Effector memory CD4-positive, alpha-beta T cell (primary cell): ENCODE measurements at places on chromosomes 6 and 20.

DNA sequence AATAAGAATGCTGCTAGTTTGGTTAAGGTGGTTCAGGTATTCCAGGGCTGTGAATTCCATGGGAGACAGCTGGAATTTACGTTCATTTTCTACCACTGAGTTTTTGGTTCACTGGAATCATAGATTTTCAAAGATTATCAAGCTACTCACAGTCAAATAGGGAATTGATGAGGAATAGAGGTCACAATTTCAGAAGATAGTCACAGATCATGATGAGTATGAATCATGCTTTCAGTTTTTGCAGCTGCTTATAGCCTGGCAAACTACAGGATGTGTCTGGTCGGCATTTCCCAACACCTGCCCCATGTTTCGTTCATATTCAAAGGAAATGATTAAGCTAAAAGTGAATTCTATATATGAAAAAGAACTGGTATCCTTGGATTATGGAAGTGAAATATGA is 58.7 kb downstream of the BCKDHB start:
- no peak for DNase-seq

DNA sequence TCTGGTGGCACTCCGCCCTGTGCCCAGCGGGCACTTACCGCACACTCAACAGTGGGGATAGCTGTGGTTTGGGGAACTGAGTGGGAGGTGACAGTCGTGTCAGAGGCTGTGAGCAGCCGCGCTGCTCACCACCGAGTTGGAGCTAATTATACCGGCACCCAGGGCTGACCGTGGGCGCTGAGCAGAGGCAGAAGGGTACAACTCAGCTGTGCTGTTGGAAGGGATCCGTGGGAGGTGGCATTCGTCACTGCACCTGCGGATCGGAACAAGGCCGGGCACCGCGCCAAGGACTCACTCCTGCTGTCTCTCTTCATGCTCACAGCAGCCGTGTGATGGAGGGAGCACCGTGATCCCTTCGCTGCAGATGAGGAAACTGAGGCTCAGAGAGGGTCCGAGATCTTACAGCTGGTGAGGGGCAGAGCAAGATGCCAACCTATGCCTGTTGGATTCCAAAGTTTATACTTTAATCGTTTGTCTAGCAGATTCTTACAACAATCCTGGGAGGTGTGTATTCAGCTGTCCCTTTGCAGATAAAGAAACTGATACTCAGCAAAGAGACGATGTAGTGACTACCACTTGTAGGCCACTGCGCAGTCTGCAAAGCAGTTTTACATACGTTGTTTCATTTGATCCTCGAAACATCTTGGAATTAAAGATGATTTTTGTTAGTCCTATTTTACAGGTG is 713 bp upstream of the ELMO2 start:
- peak; percentile 68 for DNase-seq

DNA sequence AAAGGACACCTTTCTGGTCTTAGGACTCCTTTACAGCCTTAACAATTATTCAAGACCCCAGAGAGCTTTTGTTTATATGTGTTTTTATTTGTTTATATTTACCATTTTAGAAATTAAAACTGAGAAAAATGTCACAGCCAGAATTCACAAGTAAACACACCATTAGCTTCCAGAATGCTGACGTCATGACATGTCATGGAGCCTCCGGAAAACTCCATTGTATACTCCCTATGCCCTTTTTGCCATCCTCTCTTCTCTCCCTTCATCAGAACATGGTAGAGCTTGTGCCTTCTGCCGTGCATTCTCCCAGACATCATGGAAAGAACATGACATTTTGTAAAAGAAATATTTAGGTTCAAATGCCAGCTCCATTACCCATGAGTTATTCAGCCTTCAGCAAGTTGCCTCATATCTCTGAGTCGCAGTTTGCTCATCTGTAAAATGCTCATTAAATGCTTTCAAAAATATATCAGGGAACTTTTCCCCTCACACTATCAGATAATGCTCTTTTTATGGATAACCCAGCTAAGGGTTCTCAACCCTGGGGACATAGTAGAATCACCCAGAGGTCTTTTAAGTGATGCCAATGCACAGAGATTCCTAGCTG is 27.8 kb downstream of the TNFAIP3 start:
- DNase-seq, result no peak

- no peak for DNase-seq
Measured at GRCh38 chr20:54550776-54551396, 75.5 kb downstream of the DOK5 start.

- DNase-seq, result no peak
Measured at GRCh38 chr6:8539453-8539852, 104.1 kb upstream of the SLC35B3 start.

GRCh38 chr6:101397199-101397598 is 3.7 kb downstream of the GRIK2 start:
- no peak for DNase-seq

- DNase-seq, result peak; percentile 22
Measured at GRCh38 chr6:42960243-42961019, at the start of gene GNMT. Gene GNMT, plus strand, starts transcription at chr6:42960754. Its CDS starts 14 bp downstream, at chr6:42960768.

- DNase-seq, result no peak
Measured at GRCh38 chr6:134647861-134648260, 302.0 kb downstream of the ALDH8A1 start.

DNA sequence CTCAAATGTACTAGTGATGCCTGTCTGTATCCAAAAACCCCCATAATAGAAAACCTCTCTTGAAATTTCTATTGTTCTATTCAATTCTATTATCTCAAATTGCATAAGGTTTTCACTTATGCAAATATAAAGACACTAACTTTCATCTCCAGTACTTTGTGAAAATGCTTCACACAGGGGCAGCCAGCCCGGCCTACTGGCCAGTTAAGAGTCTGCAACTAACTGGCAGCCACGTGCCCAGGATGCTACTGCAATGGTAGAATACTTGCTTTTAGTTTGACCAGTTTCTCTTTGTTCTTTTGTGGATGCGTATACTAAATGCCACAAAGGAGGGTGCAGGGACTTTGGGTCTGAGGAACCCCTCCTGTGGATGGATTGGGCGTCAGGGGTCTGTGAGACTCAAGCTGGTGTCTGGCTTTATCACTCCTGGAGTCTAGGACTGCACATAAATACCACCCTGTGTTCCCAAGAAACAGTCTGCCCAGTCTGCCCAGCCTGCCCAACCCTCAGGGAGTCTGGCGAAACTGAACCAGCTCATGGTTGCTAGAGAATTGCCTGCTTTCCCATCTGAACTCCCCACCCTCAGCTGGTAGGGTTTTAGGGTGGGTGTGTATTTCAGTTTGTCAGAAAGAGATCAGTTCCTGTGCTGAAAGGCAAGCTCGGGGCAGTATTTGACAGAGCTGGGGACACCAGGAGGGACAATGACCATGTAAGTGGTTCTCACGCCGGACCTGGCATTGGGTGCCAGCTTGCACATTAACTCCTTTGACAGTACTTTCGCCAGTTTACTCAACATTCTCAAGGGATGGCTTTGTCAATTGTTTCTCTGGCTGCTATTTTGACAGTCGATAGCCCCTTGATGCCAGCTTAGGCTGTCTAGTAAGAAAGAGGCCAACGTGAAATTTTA is 558.2 kb upstream of the JAG1 start:
- no peak for DNase-seq

- no peak for DNase-seq
Measured at GRCh38 chr6:120328521-120328920, 979.0 kb upstream of the MAN1A1 start.
